ENCODE measurements at places on chromosomes 3 and 15. TPM values are rescaled to one million over a fixed set of nuclear protein-coding genes. Genes with fewer than 3 reads are reported as not detected.

Gene PLIN1
- 0.53 TPM for total RNA-seq

Gene GUCA1C
- total RNA-seq = not detected

Gene ZNF860
- total RNA-seq = 0.53 TPM

Gene MSL2
- 11.7 TPM for total RNA-seq

Gene PP2D1
- total RNA-seq = not detected

Gene GHSR
- not detected for total RNA-seq

Data from myometrial cell (primary cell).